ENCODE measurements at places on chromosomes 3 and 15. TPM values are rescaled to one million over a fixed set of nuclear protein-coding genes. Genes with fewer than 3 reads are reported as not detected.

The TRPM1 gene
- total RNA-seq = not detected

- no peak for DNase-seq
These were observed 690.5 kb upstream of the ALCAM start for GRCh38 chr3:104676241-104676640.

- DNase-seq = no peak
These were observed 314.0 kb downstream of the KBTBD8 start for GRCh38 chr3:67312155-67312554.

GRCh38 chr3:21839592-21839991 is 88.6 kb upstream of the ZNF385D start:
- peak; percentile 42 for DNase-seq

- DNase-seq = no peak
These were observed 277.6 kb upstream of the STT3B start for GRCh38 chr3:31255007-31255581.

The TIGIT gene
- total RNA-seq = not detected

Data from mammary epithelial cell (primary cell).